ENCODE measurements at places on chromosomes 13 and 19.

DNA sequence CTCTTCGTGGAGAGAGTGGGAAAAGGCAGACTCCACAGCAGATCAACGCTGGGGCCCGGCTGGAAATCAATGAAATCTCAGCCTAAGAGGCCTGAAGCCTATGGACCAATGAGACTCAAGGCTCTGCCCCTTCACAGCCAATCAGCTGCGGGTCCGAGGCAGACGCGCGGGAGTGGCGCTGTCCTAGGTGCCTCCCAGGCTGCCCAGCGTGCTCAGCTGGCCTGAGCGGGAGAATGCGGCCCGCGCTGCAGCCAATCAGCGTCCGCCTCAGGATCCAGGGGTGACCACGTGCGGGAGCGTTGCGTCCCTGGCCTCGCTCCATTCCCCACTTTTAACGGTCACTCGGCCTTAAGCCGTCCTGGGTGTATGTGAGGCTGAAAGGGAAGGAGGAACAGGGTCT is at the start of gene ZBTB32:
ZBTB32 (plus strand) TSS at position 341 of the 400 bp plus-strand sequence. CDS start 10,069 bp downstream, outside the sequence.
- no peak for DNase-seq

DNA sequence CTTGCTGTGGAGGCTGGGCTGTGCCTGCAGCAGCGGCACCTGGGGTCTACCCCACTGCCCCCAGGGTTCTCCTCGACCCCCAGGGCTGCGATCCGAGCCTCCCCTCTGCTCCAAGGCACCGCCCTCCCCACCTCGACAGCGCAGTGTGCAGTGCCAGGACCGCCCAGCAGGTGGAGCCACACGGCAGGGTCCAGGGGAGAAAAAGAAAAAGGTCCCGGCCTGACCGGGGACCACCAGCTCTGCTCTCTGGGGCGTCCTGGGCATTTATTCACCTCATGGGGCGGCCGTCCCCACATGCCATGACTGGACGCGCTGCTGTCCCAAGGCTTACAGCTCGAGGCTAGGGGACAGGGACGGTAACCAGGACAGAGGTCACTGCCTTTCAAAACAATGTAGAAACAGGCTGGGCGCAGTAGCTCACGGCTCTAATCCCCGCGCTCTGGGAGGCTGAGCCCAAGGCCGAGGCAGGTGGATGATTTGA is 10.6 kb downstream of the REXO1 start:
- DNase-seq = no peak

- DNase-seq = no peak
These were observed at the start of gene TNFSF11 for GRCh38 chr13:42574011-42574410. TSS of gene TNFSF11 (plus strand) at chr13:42574152. CDS start at chr13:42574304, 152 bp downstream.

DNA sequence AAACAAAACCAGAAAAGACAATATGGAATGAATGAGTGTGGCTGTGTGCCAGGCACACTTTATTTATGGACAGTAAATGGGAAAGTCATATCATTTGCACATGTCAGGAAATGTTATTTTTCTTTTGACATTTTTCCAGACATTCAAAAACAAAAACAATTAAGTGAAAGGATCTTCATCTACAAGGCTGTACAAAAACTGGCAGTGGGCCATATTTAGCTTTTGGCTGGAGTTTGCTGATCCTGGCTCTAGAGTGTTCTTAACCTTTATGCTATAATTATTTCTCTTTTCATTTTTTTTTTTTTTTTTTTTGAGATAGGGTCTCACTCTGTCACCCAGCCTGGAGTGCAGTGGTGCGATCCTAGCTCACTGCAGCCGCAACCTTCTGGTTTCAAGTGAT is 6.5 kb upstream of the TNFSF9 start:
- no peak for DNase-seq

DNA sequence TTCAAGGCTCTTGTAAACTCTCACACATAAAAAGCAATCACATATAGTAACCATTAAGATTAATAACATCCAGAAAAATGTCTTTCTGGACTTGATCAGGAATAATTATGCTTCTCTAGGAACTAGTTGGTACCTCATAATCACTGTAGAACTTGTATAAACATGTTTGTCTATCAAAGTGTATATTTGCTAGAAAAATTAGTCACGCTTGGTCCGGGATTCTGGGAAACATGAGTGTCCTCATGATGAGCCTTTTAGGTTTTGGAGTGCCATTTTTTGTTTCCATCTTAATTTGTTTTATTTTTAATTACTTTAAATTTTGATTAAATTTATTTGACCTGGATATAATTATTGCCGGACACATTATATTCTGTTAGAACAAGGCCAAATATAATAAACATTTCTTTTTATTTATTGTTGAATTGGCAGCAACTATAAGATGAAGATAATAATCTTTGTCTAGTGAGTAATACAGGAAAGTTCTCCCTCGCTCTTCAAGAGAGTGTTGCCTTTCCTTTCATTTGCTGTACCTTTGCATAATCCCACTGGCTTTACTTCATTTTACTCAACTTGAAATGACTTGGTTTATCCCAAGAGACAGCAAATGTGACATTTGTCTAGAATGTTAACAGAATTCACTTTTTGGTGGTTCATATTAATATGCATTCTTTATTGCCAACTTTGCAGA is 207.0 kb downstream of the NALCN start:
- DNase-seq = no peak

DNA sequence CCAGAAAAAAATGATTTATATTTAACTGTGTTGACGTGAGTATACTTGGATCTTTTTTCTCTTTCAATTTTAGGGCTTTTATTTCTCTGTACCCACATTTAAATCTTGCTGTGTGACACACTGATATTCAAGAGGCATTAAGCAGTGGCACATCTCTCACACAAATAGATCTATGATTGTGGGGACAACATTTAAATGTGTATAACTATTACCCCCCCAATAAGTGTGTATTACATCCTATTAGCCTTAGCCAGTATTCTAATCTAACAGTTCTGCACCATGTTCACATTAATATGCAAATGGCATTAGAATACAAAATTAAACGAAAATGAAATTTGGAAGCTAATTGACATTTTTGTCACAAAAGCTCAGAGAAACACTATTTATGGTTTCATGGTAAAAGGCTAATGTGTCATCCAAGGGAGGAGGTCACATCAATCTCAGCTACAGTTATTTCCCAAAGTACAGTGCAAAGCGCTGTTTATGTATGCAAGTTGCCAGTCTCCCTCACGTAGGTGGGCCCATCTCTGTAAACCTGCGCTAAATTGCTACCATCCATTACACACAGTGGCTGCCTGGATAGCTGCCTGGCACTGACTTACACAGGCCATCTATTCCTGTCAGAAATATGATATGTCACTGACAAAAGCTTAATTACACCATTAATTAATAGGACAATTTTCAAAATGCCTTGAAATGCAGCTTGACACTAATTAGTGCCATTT is 984.7 kb upstream of the PCDH9 start:
- no peak for DNase-seq

DNA sequence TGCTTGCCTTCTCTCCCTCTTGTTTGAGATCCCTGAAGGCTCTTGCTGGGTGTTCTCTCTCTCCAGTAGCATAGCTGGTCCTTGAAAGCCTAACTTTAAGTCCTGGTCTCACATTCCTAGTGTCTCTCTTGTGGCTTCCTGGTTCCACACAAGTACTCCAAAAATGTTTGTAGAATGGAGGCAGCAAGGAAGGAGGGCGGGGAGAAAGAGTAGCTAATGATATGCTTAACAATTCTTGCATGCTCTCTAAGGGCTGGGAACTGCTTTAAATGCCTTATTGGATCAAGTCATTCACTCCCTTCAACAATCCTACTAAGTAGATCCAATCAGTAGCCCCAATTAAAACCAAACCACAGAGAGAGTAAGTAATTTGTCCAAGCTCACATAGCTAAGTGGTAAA is 357.3 kb downstream of the KLF5 start:
- no peak for DNase-seq

DNA sequence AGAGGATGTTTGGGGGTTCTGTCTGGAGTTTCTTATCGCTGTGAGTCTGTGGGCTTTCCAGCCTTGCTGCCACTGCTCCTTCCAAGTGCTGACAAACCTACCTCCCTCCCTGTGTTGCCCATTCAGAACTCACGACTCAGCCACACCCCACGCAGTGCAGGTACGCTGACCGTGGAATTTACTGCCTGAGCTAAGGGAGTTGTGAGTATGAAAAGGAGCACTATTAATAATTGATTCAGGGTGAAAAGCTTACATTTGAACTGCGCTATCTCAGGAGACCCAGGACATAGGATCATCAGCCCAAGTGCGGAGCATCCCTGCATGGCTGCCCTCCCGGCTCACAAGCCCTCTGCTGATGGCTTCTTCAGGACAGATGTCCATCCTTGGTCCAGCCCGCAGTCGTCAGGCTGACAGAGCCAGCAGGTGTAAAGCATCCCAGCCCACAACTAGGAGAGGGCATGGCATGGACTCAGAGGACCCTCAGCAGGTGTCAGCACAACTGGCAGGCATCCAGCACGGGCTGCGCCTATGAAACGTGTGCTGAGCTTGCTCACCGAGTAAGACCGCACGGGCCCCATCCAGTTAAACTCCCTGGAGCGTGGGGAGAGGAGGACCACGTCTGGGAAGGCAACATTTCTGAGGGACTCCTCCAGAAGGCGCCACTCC is 244.0 kb downstream of the COL4A1 start:
- no peak for DNase-seq

- DNase-seq = no peak
These were observed 1237.7 kb upstream of the PCDH20 start for GRCh38 chr13:62653371-62653770.

GRCh38 chr19:5081443-5082161 is 112.7 kb downstream of the KDM4B start:
- no peak for DNase-seq

DNA sequence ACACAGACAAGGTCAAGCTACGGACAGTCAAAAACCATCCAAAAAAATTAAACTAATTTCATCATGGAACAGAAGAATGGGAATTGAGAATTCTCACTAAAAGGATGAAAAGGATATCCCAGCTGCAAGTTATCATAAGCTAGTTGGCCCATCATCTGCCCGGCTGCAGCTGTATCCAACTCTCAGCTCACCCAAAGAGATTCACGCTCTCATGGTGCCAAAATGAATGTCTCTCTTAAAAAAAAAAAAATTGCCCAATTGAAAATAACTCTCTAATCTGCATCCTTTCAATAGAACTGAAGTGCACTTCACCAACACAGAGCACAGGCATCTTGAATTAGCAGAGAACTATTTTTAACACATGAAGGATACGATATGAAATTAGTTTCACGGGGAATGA is 20.0 kb downstream of the ENOX1 start:
- DNase-seq = no peak

- no peak for DNase-seq
These were observed 40.6 kb downstream of the ZNF254 start for GRCh38 chr19:24127601-24128000.

DNA sequence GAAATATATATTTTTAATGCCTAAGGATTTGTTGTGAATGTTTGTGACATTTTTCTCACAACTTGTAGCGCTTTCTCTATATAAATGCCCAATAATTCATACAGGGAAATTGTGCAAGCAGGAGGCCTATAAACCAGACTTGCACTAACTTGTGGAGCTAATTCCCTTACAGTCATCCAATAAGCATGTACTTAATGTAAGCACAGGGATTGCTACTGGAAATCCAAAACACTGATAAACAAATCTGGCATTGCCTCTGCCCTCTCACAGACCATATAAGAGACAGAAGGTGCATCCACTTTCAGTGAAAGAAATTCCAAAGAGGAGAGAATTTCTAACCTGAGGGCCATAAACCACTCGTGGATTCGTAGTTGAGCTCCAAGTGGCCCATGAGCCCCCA is 518.8 kb downstream of the MYO16 start:
- no peak for DNase-seq

DNA sequence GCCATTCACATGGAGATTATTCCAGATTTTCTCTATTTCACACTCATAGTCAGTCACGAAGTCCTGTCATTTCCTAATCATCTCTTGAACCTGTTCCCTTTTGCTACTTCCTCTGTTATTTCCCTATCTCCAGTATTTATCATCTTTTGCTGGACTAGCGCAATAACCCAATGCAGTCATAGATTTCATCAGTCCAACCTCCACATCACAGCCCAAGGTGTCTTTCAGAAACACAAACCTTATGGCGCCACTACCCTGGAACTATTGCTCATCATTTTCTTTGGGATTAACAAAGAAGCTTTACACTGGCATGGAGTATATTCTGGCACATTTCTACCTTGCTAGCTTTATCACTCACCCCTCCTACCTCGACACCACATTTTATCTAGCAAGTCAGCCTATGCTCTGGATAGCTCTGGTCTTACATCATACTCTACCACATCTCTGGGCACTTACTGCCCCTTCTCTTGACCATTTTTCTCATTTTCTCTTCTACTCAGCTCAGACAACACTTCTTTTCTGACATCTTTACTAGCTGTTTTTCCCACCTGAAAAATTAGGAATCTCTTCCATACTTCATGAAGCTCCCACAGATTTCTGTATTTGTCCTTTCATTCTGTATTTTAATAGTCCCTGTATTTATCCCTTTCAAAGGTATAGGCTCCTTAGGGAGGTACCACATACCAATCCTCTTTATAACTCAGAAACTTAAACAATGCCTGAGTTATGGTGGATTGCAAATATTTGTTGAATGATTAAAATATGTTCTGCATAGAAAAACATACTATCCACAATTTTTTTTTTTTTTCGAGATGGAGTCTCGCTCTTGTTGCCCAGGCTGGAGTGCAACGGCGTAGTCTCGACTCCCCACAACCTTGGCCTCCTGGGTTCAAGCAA is 534.7 kb downstream of the KLF12 start:
- no peak for DNase-seq

DNA sequence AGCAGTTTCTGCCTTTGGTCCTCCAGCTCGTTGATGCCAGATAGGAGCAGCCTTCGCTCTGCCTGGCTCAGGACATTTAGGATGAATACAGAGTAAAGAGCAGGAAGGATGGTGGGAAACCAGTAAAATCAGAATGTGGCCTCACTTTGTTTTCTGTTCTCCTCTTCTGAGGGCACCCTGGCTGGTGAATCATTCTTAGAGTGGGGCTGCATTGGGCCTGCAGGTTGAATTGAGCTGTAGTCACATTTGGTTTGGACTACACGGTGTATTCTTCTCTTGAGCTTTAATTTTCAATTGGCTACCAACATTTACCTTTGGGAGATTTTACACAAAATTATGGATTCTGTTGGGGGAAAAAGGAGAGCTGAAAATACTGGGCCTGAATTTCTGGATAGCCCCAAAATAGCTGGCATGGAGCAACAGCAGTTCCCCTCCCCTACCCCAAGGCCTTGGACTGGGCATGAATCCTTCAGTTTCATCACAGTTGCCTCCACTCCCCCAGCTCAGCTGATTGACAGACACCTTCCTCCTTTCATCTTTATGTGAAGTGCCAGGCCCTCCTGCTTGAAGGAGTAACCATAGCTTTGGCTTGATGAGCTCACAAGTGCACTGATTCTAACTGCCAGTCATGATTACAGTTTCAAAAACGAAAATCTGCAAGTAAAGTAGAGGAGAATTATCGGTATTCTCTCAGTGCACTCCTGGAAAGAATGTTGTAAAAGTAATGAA is 24.3 kb downstream of the ERCC5 start:
- DNase-seq = no peak

DNA sequence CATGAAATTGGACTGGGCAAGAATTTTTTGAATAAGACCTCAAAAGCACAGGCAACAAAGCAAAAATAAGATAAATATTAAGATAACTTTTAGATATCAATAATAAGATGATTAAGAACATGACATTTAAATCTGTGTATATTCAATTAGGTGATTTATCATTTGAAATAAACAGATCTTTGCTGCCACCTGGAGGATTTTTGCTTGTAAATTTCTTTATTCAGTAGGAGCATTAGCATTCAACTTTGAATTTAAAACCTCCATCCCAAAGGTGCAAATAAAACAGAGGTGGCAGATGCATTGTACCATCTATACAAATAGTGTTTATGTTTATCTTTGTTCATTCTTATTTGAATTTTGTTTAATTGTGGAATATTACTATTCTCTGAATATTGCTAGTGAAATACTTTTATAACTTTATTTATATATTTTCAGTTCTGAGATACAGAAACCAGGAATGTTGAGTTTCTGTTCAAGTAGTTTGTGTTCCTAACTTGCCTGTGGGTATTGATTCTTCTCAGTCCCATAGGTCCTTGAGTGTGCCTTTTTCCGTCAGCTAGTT is 20.9 kb downstream of the COG6 start:
- DNase-seq = peak; percentile 4
